T-helper 2 cell treated with Interferon-gamma antibody and Interleukin-4, amounts not matched to agents 100 ng/mL and 5 ng/mL, for 36 hours (primary cell): ENCODE measurements at places on chromosomes 6 and 20. TPM values are rescaled to one million over a fixed set of nuclear protein-coding genes. Genes with fewer than 3 reads are reported as not detected.

The GABRR1 gene
- total RNA-seq, result not detected in 2 replicates

The WFDC12 gene
- total RNA-seq, result not detected in 2 replicates

The CCN6 gene
- not detected in 2 replicates for total RNA-seq

The DLK2 gene
- 0.20 and 0.45 TPM in 2 replicates for total RNA-seq

The MYLK4 gene
- total RNA-seq, result 0.30 and 0.36 TPM in 2 replicates

The GFRA4 gene
- not detected in 2 replicates for total RNA-seq

The RPP40 gene
- 6.9 and 9.2 TPM in 2 replicates for total RNA-seq

The SAMD5 gene
- not detected in 2 replicates for total RNA-seq

The MC3R gene
- not detected in 2 replicates for total RNA-seq

The DDX43 gene
- 1.3 TPM in 2 replicates for total RNA-seq

The CTAGE9 gene
- total RNA-seq, result not detected in 2 replicates

The ADGB gene
- total RNA-seq, result not detected in 2 replicates

The RPRD1B gene
- total RNA-seq, result 34.4 and 46.6 TPM in 2 replicates

The NR2E1 gene
- not detected in 2 replicates for total RNA-seq

The FAXC gene
- total RNA-seq, result 0.23 TPM in 1 of 2 replicates, not detected in the other

The C6orf15 gene
- not detected in 2 replicates for total RNA-seq

The QRSL1 gene
- 17.7 and 18.9 TPM in 2 replicates for total RNA-seq

The C2 gene
- 0.64 and 1.5 TPM in 2 replicates for total RNA-seq

The SLC17A2 gene
- total RNA-seq, result not detected in 2 replicates

The XKR7 gene
- 0.05 TPM in 2 replicates for total RNA-seq

The SPTLC3 gene
- total RNA-seq, result 0.73 and 0.95 TPM in 2 replicates

The TSPO2 gene
- total RNA-seq, result not detected in 2 replicates

The DEF6 gene
- total RNA-seq, result 204 and 209 TPM in 2 replicates

The SLC12A5 gene
- total RNA-seq, result 0.70 TPM in 1 of 2 replicates, not detected in the other

The AVP gene
- total RNA-seq, result not detected in 2 replicates

The HLA-DRB1 gene
- 69.9 and 74.8 TPM in 2 replicates for total RNA-seq

The MYL9 gene
- 2.2 and 2.5 TPM in 2 replicates for total RNA-seq

The CYP39A1 gene
- not detected in 2 replicates for total RNA-seq

The LY86 gene
- total RNA-seq, result 4.6 and 5.1 TPM in 2 replicates

The RIPOR2 gene
- 182 and 188 TPM in 2 replicates for total RNA-seq

The PPP1R16B gene
- 55.0 and 56.1 TPM in 2 replicates for total RNA-seq

The CLIC5 gene
- 2.6 and 3.6 TPM in 2 replicates for total RNA-seq

The SLPI gene
- not detected in 2 replicates for total RNA-seq

The CD24 gene
- 0.14 and 0.27 TPM in 2 replicates for total RNA-seq

The KCNQ5 gene
- 13.7 and 15.7 TPM in 2 replicates for total RNA-seq

The PACSIN1 gene
- 0.11 and 0.18 TPM in 2 replicates for total RNA-seq

The MLIP gene
- not detected in 2 replicates for total RNA-seq

The EYS gene
- not detected in 2 replicates for total RNA-seq

The HLA-C gene
- total RNA-seq, result 1,191 and 1,208 TPM in 2 replicates

The BMP5 gene
- not detected in 2 replicates for total RNA-seq

The TFAP2D gene
- not detected in 2 replicates for total RNA-seq
